ENCODE measurements at places on chromosomes 3 and 15.
A peak's percentile ranks its signal among the peaks of the same experiment; 100 is the strongest.

- DNase-seq = no peak
These were observed 82.4 kb downstream of the EBLN2 start for GRCh38 chr3:73143821-73144237.

- DNase-seq = no peak
These were observed 63.2 kb downstream of the ILDR1 start for GRCh38 chr3:121958801-121959200.

GRCh38 chr3:127456471-127457093, 134.0 kb downstream of the TPRA1 start:
- no peak for DNase-seq

GRCh38 chr15:40891810-40892446, 2.3 kb upstream of the VPS18 start:
- no peak for DNase-seq

DNA sequence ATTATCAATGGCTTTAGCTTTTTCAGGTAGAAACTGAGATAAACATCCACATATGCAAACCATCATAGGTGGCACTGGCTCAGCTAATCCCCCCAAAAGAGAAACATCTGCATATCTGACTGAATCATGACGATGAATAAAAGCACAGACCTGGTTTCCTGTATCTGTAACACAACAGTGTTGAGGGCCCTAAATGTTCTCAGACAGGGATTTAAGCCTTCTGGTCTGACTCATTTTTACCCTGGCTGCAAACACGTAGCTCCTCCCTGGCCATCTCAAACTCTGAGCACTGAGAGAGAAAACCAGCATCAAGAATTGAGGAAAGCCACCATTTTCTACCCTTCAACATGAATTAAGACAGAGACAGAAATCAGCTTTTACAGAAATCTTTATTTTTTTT, 35.2 kb downstream of the GLB1 start:
- DNase-seq = no peak

- DNase-seq = no peak
These were observed 57.1 kb downstream of the LMLN start for GRCh38 chr3:198017090-198017489.

DNA sequence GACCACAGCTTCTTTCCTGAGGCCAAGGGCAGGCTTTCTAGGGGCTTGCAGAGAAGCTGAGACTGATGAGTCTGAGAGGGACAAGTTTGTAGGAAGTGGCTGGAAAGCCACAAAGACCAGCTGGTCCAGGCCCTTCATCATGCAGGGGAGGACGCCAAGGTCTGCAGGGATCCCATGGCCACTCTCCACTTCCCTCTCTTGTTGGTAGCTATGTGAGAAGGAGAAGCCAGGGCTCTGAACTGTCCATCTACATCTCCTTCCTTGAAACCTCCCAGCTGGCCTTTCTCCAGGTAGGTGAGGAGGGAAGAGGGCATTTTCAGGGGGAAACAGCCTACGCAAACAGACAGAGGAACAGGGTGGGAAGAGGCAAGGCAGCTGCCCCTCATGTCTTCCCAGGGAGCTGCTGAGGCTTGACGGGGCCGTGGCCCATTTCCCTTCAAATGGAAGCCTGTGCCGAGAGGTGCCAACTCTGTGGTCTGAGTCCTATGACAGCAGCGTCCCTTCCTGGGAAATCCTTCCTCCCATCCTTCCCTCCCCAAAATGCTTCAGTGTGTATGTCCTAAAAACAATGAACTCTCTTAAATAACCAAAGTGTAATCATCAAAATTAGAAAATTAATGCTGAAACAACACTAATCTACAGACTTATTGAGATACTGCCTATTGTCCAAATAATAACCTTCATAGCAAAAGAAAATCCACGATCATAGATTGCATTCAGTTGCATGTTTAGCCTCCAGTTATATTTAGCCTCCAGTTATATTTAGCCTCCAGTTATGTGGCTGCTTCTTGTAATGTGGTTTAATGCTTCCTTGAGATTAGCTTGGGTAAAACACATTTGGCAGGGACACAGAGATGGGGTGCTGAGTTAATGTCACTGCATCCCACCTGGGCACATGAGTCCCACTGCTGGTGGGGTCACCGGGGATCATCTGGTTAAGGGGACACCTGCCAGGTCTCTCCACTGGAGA, 36.0 kb downstream of the GNB5 start:
- no peak for DNase-seq

GRCh38 chr3:107985496-107985895, 105.3 kb downstream of the CD47 start:
- no peak for DNase-seq

DNA sequence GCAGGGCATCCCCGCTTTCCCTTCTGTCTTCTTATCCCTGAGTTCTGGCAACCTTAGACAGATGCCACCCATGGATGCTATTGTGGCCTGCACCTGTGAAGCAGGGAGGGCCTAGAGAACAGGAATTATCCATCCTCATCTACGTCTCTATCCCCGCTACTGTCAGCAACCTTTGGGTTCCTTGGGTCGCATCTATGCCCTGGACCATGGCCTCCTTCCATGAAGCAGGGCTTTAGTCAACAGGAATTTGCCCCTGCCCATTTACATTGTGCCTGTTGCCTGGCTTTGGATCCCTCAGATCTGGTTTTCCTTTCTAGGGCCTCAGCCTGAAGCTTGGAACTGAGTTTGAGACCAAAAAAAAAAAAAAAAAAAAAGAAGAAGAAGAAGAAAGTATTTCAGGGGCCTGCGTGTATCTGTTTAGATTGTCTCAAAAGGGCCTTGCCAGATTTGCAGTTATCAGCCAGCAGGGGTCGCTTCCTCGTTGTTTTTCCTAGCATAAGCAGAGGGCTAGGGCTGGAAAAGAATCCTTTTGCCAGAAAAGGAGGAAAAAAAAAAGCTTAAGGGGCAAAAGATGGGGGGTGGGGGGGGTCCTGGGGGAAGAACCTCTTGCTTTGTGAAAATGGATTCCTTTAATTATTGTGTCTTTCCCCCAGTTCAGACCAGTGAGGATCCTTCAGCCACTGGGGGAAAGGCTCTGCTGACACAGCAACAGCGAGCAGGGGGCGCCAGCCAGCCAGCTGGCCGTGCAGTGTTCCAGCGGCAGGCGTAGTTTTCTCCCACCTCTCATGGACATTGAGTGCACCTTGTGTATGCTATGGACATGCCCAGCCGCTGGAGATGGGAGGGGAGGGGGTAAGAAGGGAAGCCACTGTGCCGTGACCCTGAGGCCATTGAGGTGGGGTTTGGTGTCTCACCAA, 65.7 kb upstream of the ALDH1L1 start:
- DNase-seq = no peak

DNA sequence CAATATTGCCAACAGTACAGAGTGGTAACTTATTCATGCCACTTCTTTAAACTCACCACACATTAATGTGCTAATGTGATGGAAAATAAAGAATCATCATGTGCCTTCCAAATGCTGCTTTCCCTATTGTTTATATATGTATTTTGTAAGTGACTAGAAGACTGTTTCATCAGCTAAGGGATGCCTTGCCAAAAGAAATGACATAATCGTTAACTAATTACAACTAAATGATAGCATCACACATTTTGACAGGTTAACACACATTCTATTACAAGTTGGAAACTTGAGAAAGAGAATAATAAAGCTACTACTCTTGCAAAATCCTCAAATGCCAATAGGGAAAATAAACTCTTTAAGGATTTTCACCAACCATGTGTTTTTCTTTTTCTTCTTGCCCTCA, 329.9 kb upstream of the AGTR1 start:
- DNase-seq = no peak

GRCh38 chr15:98446083-98446482, 202.3 kb upstream of the IGF1R start:
- DNase-seq = no peak

GRCh38 chr15:39391230-39391629, 189.6 kb upstream of the THBS1 start:
- no peak for DNase-seq

- DNase-seq = peak; percentile 51
These were observed at the start of gene VWA5B2 for GRCh38 chr3:184229394-184230080. Gene VWA5B2 (plus strand): TSS chr3:184229585. CDS start chr3:184230529, 944 bp downstream.

DNA sequence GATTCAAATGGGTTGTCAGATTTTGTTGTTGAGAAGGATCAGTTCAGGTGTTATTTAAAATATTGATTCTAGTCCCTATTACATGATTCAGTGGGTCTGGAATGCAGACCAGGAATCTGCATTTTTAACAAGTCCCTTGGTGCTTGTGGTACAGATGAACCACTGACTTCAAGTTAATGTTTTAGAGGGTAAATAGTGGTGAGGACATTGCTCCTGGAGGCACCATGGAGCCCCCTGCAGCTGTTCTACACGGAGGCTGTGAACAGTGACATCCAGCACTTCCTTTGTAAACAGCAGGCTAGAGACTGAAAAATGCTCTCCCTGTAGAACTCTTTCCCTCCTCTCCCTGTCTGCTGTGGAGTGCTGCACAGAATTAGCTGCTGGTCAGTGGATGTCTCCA, 4.8 kb upstream of the FSIP1 start:
- DNase-seq = no peak

DNA sequence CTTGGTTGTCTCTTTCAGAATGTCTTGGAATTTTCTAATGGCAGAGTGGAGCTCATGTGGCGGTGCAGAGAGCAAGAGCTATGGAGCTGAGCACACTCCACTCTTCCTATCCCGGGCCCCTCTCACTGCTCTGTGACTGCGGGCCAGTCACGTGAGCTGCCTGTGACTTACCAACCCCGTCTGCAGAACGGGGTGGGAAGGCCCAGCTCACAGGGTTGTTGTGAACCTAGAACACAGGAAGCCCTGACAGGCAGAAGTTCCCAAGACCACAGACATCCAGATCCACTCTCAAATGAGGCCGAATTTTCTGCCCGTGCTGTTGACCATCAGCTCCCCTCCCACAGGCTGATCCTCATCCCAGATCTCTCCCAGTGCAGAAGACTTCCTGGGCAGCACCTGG, 35.5 kb upstream of the PLXNA1 start:
- no peak for DNase-seq

- no peak for DNase-seq
These were observed 278.1 kb downstream of the ULK4 start for GRCh38 chr3:41683666-41684350.

DNA sequence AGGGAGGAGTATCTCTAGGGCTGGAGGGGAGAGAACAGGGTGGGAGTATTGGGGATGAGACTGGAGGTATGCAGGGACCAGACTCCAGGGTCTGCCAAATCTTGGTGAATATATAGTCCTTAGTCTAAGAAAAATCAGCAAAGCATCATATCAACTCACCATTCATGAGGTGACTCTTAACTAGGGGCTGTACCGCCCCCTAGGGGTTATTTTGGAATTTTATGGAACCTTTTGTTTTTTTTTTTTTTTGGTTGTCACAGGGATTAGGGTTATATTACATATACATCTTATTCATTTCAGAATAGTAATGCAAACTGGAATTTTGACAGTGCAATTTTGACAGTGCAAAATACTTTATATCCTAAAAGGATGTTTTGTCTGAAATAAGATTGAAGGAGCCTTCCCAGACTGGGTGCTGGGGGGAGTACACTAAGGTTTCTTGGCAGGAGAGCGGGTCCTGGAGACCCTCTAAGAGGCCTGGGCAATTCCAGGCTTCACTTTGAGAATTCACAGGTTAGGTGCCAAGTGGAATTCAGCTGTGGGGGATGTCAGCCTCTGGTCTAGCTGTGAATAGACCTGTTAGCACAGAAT, 7.5 kb downstream of the CMTM7 start:
- no peak for DNase-seq

DNA sequence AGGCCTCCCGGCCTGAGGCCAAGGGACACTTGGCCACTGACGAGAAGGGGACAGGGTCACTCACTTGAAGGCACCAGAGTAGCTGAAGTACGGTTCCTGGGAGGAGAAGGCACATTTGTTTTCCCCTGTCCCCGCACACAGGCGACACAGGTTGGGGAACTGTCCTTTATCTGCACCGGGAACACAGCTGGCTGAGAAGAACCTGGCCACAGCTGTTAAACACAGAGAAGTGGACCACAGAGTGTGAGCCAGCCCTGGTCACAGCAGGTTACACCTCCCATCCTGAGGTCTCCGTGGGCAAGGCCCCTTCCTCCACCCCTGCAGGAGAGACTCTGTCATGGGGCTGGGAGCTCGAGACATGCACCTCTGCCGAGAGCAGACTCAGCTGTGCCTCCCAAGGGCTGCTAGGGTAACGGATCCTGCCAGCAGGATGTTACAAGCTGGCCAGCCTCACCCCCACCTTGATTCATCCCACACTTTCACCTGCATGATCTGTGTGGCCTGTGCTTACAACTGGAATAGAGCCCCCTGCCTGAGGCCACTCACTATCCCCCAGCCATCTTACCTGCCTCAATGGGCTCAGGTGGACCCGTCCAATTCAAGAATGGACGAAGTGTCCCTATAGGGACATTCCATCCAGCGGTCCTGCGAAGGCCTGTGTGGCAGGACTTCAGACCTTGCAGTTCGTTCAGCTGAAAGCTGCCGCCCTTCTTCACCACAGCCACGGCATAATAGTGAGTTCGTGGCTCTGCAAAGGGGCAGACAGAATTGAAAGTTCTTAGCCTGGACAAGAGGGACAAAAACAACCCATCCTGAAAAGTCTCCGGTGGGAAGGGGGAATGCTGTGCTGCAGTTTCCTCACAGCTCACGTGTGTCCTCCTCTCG, 9.2 kb downstream of the LTF start:
- DNase-seq = no peak

DNA sequence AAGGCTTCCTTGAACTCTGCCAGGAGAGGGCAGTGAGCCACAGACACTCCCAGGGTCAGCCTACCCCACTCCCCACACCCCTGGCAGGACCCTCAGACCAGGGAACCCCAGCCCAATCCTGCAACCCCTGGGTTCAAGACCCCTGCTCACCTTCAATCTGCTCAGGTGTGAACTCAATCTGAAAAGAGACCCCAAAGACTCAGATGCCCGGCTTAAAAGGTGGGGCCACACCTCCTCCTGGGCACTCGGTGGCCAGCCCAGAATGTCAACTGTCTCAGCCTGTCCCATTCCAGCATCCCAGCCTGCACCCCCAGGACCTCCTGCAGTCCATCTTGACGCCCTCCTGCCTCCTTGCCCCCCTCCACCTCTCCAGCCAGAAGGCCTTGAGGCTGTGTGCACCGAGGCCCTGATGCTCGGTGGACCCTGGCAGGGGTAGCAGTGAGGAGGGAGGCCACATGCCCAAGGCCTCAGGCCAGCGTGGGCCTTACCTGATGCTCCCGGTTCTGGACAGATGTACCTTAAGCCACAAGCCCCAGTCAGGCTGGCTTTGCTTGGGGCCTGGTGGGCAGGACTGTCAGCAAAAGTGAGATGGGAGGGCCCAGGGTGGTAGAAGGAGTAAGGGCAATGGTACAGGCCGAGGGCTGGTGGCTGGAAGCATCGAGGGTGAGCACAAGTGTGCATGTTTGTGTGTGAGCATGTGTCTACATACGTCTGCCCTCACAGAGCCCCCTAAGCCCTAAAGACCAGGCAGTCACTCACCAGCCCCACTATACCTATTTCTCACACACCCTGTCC, 2.2 kb downstream of the MYL3 start:
- no peak for DNase-seq

- DNase-seq = no peak
These were observed 54.0 kb downstream of the TAFA4 start for GRCh38 chr3:68878322-68878721.

GRCh38 chr3:45205126-45205525, 21.0 kb downstream of the TMEM158 start:
- no peak for DNase-seq

All from stimulated activated CD8-positive, alpha-beta memory T cell treated with anti-CD3 and anti-CD28 coated beads, Interleukin-4, amount 100 ng/mL, for 1 hour (primary cell).